ENCODE measurements at places on chromosomes 2 and 18.

DNA sequence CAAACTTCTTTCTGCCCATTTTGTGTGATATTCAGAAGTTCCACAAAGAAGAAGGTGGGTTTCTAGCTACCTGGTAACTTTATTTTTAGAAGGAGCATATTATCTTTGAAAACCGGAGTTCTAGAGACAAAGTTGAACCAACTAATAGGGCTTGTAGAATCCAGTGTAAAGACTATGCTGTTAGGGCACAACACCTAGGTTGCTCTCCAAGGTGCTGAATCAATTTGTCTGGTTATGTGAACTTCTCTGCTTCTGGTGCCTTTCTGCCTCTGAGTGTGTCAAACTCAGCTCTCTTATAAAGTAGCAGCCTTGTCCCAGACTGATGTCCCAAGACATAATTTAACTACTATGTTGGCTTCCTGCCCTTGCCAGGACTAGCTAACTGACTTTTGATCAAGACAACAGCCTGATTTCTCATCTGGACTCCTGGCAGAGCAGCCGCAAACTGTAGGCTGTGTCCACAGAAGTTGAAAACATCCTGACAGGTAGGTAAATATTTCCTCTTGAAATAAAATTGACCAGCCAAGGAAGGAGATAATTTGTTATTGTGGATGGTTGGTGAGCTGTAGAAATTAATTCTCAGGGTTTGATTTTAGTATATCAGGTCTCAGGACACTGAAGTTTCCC, 119.4 kb downstream of the CYRIA start:
- DNase-seq, result no peak

DNA sequence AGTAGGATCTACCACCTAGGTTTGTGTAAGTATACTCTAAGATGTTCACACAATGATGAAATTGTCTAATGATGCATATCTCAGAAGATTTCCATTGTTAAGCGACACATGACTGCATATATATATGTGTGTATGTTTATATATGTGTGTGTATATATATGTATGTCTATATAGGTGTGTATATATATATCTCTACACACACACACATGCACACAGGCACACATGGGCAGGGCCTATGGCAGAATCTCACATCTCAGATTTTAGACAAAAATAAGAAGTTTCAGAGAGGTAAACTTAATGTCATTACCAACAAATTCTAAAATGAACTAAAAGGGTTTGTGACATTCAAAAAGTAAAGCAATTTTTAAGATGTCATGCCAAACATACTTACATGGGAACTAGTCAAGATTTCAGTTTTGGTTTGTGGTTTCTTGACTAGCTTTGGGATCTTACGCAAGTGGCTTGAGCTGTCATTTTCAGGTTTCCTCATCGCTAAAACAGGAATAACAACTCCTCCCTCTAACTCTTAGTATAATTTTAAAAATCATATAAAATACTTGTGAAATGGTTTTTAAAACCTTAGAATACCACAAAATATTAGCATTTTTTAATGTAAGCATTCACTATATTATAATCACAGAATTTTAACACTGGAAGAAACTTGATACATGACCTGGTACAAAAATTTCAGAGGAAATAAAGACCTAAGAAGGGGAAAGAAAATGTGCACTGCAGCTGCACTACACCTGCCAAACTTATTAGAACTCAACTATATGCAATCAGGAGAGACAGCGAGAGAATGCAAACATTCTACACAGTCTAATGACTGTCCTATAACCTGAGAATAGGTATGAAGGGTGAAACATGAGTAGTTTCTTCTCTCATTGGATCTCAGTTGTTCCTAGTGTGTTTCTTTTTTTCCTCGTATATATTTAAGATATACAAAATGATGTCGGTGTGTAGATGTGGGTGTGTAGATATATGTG, 75.7 kb downstream of the TTC21B start:
- no peak for DNase-seq

DNA sequence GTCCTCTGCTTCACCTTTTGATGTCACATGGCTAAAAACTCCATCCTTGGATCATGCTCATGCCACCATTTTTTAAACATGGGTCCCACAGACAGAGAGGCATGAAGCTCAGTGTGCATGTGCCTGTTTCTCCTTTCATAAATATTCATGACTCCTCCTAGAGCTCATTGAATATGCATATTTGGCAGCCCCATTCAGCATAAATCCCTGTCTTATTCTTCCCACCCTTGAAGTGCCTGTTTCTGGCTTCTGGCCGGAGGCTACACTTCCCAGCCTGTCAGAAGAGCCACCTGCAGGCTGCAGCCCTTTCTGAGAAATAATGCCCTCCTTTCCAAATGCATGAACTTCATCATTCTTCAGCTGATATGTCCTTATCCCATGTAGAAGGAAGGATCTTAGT, 109.7 kb downstream of the LDLRAD4 start:
- no peak for DNase-seq

DNA sequence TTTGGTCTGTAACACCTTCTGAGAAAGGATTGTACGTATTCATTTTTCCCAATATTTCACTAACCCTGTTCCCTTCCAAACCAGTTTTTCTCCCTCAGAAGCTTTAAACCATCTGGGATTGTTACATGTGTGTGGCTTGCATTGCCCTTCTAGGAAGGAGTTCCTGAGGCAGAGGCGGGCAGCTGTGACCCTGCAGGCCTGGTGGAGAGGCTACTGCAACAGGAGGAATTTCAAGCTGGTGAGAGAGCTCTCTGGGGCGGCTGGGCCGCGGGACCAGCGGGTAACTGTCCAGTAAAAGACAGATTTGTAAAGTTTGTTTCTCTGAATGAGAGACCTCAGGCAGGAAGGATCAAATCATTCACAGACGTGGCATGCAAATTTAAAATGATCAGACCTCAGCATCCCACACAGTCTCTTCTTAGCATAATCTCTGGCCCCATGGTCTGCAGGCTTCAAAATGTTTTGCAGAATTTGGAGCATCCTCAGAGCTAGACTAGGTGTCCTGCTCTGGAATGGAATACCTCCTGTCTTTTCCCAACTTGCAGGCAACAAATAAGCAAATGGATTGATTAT, 40.2 kb upstream of the GPR17 start:
- DNase-seq, result no peak

GRCh38 chr18:33169218-33169617, 271.3 kb downstream of the CCDC178 start:
- no peak for DNase-seq

DNA sequence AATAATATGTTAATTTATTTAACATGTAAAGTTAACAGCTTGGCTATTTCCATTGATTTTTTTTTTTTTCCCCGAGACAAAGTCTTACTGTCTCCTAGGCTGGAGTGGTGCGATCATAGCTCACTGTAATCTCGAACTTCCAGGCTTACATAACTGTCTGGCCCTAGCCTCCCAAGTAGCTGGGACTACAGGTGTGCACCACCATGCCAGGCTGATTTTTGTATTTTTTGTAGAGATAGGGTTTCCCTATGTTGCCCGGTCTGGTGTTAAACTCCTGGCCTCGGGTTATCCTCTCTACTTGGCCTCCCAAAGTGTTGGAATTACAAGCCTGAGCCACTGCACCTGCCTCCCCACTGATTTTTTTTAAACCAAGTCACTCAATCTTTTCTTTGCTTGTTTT, 32.5 kb upstream of the KLHL14 start:
- DNase-seq, result no peak

DNA sequence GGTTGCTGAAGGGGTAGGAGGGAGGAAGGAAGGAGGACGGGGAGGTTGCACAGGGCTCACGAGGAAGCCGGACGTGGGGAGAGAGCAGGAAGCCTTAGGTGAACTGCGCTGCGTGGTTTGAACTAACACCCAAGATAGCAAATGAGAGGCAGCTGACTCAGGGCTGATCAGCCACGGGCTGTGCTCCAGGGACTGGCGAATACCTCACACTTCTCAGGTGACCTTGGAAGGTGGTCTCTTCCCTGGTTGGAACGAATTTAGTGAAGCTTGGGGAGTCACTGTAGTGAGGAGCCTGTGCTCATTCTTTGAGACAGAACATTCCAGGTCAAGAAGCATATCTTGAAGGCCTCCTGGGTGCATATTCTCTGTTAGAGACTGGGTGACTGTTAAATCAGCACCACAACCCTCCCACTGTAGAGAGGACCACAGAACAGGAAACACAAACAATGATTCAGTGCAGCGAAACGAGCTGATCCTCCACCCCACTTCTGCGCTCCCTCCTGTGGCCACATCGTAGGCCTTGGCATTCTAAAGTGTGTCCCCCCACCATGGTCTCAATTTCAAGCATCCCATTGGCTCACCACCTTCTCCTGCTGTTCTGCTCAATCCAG, 33.8 kb downstream of the TOGARAM2 start:
- DNase-seq, result no peak

DNA sequence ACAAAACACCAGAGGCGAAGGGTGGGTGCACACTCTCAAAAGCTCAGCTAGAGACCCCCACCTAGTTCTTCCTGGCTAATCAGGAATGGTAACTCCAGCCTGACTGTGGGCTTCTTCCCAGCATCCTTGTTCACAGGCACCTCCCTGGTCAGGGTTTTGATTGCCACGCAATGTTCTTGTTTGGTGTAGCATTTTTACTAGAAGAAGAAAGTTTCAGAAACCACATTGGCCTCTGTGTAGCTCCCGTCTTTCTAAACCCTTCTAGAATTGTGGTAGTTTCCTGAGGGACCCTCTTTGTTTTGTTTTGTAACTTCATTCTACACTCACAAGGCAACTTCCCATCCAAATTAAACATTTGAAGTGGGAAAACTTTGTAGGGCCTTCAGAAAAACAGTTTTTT, 254.5 kb upstream of the EPAS1 start:
- no peak for DNase-seq

- no peak for DNase-seq
These were observed 17.7 kb downstream of the TUBB6 start for GRCh38 chr18:12325726-12326245.

- DNase-seq, result no peak
These were observed 7.3 kb downstream of the SFXN5 start for GRCh38 chr2:73063909-73064875.

- DNase-seq, result no peak
These were observed 533.7 kb upstream of the SALL3 start for GRCh38 chr18:78445880-78446279.

GRCh38 chr2:152174574-152174973, 989 bp downstream of the STAM2 start:
- DNase-seq, result no peak

DNA sequence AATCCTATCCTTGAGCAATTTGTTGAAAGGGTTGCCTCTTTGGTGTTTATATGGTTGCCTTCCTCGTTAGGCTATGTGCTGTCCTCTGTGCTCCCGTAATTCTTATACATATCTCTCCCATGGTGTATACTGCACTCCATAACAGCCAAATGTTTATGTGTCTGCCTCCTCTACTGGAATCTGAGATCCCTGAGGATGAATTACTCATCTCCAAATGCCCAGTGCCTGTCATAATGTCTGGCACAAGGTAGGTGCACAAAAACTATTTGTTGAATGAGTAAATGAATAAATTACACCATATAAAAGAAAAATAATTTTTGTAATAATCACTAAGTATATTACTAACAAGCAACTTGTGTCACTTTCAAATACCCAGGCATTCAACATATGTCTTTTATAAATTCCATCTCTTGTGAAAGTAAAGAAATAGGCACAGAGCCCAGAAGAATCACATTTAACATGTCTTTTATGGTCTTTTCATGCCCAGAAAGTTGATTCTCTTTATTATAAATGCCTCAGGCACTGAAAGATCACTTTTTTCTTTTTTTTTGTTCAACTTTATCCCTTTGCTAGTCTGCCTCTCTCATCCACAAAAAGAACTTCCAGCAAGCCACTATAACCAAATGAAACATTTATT, 164.9 kb downstream of the CCDC148 start:
- no peak for DNase-seq

DNA sequence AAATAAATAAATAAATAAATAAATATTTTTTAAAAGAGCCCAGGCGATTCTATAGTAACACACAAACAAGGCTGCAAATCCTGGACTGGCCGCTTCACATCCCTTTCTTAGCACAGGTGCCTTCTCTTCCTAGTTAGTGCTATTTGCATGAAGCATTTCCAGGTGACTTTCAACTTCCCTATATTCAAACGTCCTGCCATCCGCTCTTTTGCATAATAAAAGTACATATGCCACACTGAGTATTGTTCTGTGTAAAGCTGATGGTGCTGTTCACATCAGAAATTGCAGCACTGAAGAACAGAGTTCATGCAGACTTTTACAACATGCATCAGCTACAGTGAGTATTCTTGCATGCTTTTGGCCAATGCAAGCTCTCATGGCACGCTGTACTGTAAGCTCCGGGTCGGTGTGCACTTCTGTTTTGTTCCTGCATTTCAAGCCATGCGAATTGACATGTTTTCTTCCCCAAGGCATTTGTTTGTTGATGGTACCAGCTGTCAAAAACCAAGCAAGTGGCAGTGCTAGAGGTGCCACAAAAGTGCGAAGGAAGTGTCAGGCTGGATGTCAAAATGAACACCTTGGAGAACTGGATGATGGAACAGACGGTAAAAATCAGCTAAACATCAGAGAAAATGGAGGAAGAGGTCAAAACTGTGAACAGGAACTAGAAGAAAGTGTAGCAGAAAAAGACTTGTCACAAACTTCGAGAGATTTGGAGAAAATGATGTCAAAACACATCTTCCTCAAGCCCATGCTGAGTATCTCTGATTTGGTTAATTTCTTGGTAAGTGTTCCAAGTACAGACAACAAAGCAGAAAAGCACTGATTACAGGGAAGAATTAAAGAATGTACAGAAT, 25.5 kb upstream of the CEP68 start:
- no peak for DNase-seq

DNA sequence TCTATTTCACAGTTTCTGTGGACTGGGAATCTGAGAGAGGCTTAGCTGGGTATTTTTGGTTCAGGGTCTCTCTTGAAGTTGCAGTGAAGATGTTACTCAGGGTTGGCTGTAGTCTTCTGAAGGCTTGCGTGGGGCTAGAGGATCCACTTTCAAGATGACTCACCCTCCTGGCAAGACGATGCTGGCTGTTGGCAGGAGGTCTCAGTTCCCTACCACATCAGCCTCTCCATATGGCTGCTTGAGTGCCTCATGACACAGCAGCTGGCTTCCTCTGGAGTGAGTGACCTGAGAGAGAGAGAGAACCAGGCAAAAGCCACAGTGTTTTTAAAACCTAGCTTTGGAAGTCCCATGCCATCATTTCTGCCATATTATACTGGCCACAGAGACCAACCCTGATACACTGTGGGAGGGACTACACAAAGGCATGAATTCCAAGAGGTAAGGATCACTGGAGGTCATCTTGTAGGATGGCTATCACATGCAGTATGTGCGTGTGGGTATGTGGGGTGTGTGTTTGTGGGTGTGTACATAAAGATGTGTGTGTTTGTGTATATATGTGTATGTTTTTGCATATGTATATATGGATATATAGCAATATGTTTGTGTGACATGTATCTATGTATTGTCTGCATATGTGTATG, 25.1 kb downstream of the DNPEP start:
- DNase-seq, result no peak

- DNase-seq, result no peak
These were observed 6.8 kb upstream of the PLB1 start for GRCh38 chr2:28488858-28489575.

DNA sequence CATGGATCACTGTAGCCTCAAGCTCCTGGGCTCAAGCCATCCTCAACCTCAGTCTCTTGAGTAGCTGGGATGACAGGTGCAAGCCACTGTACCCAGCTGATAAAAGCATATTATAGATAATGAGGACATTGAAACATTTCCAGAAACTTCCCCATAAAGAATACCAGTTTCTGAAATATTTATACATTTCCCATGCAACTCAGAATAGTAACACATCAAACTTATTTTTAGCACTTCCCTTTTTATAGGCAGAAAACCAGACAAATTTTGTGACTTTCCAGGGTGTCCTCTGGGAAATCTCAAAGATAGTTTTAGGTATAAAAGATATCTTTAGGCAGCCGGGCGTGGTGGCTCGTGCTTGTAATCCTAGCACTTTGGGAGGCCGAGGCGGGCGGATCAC, 25.1 kb upstream of the DPYSL5 start:
- no peak for DNase-seq
